A172 (cell line): ENCODE measurements at places on chromosomes 5 and 9. TPM values are rescaled to one million over a fixed set of nuclear protein-coding genes. Genes with fewer than 3 reads are reported as not detected.

- peak; percentile 99 for DNase-seq
These were observed 44.4 kb upstream of the AFAP1L1 start for GRCh38 chr5:149227168-149227826.

DNA sequence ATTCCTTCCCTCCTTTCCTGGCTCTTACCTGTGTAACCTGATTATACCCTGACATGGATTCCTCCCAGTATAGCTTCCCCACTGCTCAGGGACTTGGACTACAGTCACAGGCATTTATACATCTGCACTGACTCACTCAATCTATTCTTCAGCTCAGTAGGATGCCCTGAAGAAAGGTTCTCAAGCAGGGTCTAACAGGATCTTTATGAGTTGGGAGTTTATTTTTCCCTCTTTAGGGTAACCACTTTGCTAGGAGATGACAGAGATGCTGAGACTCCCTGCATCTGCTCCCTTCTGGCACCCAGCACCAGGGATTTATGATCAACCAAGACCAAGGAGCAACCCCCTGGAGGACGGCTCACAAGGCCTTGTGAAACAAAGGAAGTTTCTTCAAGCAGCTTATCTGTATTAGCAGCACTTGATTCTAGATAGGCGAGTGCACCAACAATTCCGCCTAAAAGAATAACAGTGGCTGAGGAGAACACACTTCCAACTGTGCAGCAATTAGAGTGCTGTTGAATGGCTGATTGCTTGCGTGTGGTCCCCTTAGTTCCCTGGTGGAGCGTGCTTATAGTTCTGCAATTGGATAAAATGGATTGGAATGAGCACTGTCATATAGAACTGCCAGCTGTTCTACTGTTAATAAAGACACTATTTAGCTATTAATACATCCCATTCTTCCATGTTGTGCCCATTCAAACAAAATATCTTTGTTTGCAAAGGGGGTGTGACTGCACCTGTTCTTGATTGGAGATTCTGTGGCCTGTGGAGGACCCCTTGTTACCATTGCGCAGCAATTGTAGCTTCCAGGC is 482.6 kb downstream of the ZNF608 start:
- no peak for DNase-seq

- DNase-seq, result no peak
These were observed 257.8 kb downstream of the TRIM32 start for GRCh38 chr9:116944714-116945534.

DNA sequence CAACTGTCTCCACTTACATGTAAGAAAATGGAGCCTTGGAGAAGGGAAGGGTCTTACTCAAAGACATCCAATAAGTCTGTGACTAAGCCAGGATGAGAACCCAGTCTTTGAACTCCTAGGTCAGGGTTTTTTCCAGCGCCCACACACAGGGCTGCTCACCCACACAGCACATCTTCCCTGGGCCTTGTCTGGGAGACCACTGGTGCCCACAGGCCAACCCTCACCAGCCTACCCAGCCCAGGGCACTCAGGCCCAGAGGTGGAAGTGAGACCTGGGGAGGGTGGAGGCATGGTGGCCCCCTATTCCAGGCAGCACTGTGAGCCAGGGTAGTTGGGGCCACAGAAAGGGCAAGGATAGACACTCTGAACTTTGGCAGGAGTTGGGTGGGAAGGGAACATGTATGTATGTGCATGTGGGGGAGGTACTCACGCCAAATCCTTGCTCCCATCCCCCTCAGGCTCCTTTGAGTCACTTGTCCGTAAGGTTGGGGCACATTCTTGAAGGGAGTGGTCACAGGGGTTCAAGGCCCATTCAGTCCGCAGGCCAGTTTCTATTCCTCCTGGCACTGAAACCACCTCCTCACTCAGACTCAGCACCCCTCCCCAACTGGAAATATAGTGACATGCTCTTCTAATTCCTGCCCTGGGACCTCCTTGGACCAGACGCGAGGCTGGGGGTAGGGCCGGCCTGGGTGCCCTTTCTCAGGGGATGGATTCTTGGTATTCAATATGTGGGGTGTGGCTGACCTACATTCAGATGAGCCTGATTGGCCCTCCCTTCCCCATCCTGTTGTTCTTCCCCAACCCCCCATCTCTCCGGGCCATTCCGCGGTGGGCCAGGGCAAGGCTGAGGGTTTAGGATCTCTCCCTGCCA is 2.9 kb upstream of the SLC4A9 start:
- no peak for DNase-seq

DNA sequence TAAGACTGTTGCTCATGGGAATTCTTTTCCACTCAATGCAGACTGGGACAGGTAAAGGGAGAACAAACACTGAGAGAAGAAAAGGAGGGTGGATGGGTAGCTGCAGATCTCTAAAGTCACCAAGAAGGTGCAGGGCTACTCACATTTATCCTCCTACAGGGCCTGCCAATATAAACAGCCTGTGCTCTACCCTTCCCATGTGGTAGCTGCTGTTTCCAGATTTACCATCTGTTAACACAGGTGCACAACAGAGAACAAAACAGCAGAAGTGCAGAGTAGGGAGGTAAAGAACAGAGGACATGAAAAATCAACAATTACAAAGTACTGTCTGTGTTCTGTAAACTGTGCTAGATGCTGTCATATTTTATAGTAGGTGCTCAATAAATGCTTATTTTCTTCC is 26.0 kb downstream of the JAKMIP2 start:
- no peak for DNase-seq

GRCh38 chr9:89482901-89483361 is 15.0 kb downstream of the SEMA4D start:
- DNase-seq, result no peak

DNA sequence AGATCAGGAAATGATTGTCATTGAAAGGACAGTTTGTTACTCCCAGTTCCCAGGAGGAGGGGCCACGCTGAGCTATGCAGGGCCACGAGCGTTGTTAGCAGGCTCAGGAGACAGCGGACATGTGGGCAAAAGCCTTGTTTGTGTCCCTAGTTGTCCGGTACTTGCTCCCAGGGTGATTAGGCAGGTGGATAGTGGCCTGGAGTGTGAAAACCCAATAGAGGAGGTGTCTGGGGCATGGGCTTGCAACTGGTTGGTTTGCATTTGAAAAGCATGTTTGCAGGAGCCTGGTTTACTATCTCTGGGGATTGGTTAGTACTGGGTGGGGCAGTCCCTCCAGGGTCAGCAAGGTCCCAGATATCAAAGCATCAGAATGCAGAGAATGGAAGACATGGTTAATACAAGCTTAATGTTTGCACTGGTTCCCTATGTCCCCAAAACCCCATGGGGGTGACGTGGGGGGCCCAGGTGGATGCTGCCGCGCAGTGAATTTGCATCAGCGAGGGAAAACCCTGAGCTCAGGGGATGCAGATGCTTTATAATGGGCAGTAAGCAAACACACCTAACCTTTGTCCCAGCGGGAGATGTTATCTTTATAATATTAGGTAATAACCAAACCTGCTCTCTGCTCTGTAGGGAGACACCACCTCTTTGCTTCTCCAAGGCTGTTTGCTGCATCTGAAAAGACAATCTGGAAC is 39.7 kb downstream of the ROPN1L start:
- DNase-seq, result no peak

- no peak for DNase-seq
These were observed 483.0 kb upstream of the CDH18 start for GRCh38 chr5:20470997-20471396.

- no peak for DNase-seq
These were observed 75.7 kb upstream of the SNX2 start for GRCh38 chr5:122699201-122699600.

GRCh38 chr5:89597878-89598277 is 714.9 kb upstream of the MEF2C start:
- DNase-seq, result no peak

- DNase-seq, result no peak
These were observed 35.1 kb downstream of the PWWP2A start for GRCh38 chr5:160084144-160084543.

DNA sequence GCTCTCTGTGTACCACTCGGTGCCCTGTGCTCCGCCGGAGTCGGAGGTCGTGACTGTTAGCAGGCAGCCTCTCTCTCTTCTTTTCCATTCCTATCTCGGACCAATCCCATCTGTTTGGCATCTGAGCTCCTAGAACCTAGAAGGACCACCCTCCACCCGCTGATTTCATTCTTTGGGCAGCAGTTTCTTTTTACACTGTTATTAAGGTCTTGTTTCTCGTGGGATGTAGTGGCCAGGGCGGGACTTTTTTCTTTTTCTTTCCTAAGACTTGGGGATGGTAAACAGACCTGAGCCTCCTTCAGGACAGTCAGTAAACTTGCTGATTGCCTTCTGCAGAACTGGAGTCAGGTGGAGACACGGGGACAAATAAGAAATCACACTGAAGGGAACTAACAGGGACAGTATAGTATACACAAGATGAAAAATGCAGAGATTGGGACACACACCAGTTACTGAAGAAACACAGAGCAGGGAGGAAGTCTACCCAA is 500 bp downstream of the URM1 start:
- no peak for DNase-seq

DNA sequence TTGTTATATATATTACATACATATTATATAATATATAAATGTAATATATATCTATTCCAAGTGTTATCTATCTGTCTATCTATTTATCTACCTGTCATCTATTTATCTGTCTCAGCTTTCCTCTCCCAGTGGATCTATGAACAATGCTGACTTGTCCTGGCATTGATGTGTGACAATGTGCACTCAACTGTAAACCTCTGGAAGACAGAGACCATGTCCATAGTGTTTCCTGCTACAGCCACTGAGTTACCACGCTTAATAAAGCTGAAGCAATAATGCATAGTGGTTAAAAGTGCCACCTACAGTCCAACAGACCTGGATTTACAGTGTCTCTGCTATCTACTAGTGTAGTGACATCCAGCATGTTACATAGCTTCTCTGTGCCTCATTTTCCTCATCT is 57.2 kb upstream of the TMED7 start:
- DNase-seq, result no peak

GRCh38 chr9:76032797-76033373 is 142.4 kb downstream of the PCSK5 start:
- DNase-seq, result no peak

GRCh38 chr9:124869986-124870560 is 8.1 kb downstream of the ARPC5L start:
- DNase-seq, result peak; percentile 50

DNA sequence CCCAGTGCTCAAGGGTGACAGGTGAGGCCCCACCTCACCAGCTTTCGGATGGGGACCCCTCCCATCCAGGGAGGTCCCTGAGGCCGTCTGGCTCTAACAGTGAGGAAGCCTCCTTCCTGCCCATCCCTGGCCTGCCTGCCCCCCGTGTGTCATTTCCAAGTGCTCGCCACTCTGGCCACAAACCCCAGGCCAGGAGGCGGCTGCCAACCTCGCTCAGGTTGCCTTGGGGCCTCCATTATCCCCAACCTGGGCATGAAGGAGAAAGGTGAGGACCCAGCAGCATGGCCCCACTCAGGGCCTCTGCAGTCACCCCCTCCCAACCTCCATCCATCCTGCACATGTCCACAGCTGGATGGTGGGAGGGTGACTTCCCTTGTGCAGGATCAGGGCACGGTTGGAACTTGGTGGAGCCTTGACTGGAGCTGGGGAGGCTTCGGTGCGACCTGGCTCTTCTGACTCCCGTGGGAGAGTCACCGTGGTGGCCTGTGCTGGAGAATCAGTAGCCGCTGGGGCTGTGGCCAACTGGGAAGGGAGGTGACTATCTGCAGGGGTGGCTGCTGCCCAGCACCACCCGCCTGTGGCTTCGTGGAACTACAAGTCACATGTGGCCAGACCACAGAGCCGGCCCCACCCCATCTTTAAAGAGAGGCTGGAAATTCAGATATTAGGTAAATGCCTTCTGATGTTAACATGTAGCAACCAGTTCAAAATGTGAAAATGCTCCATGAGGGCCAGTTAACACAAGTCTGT is 37.5 kb upstream of the GFPT2 start:
- peak; percentile 18 for DNase-seq

SLC1A1 gene
- 1.7 TPM in 2 replicates for total RNA-seq

PCDHGB1 gene
- total RNA-seq, result 1.2 and 2.0 TPM in 2 replicates

NDUFS6 gene
- 85.8 and 94.2 TPM in 2 replicates for total RNA-seq

SV2C gene
- total RNA-seq, result not detected in 2 replicates

BHMT gene
- total RNA-seq, result not detected in 2 replicates

IL9 gene
- not detected in 2 replicates for total RNA-seq

DPH7 gene
- total RNA-seq, result 47.4 and 56.0 TPM in 2 replicates
